A549 (cell line): ENCODE measurements at places on chromosomes 6 and 20. TPM values are rescaled to one million over a fixed set of nuclear protein-coding genes. Genes with fewer than 3 reads are reported as not detected.

DNA sequence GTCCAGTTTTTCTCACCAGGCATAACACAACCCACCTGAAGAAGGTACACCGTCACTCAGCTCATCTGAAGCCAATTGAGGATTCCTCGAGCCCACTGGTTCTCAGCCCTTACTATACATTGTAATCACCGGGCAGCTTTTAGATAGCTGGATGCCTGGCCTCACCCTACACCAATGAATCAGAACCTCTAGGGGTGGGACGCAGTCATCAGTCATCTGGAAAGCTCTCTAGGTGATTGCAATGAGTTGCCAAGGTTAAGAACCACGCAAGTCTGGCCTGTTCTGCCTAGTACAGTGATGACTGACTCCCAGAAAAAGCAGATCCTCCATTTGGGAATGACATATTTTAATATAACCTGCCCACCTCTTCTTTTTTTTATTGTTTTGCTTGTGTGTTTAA lies 41.1 kb downstream of the MC3R start:
- DNase-seq, result no peak

DNA sequence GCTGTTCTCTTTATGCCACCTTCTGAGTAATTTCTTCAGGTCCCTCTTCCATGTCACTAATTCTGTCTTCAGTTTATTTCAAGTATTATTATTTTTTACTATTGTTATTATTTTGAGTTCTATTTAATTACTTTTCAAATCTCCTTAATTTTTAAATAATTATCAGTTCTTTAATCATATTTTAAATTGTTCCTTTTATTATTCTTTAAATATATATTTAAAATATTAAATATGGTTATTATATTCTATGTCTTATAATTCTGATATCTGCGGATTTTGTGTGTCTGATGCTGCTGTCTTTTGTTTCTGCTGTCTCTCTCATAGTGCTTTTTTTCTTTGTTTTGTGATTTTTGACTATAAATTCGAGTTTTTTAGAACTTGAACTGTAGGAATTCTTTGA lies 2.2 kb downstream of the POLR1H start:
- no peak for DNase-seq

- no peak for DNase-seq
Measured at GRCh38 chr6:105263685-105264610, 84.1 kb upstream of the POPDC3 start.

DNA sequence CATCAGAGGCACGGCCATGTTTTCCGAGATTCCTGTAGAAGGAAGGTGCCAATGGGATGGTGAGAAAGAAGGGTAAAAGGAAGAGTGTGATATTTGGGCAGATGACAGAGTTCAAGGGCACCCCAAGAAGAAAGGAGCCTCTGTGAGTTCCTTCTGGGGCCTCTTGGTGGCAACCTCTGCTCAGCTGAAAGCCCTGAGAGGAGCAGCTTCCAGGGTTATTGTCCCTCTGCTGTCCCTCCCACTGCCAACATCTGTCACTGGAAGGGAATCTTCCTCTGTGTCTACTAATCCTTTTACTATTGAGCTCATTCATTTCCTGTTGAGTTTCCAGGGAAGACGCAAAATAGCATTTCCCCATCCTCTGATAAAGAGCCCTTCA lies 40.0 kb upstream of the KCNK16 start:
- no peak for DNase-seq

GRCh38 chr6:71254323-71254722 lies 34.3 kb upstream of the OGFRL1 start:
- DNase-seq, result no peak

DNA sequence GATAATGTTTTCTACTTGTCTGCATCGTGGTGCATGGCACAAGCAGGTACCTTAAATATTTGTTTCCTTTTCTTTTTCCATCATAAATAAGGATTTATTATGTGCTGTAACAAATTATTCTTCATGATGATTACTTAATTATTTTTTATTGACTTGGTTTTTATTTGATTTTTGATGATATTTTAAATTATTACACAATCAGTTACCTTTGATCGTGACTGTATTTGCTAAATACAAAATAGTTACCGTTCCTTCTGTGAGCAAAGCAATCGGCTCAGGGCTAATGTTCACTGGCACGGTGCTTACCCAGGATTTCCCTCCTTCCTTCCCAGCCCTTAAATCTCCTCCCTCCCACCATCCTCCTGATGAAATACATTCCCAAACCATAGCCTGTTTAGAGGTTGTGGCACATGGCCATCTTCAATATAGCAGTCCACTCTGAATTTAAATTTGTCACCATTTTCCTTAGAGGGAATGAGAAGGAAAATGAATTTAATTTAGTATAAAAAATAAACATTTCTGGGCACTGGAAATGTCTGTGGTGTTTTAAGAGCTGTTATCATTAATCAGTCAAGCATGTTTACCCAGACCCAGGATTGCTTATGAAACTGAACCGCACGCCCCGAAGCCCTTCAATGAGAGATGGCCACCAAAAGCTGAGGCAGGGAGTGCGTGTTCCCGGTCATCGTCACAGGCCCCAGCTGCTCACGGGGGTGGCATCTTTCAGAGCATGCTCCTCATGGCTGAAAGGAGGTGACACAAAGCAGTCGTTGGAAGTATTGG lies 23.0 kb upstream of the EXOC2 start:
- no peak for DNase-seq

DNA sequence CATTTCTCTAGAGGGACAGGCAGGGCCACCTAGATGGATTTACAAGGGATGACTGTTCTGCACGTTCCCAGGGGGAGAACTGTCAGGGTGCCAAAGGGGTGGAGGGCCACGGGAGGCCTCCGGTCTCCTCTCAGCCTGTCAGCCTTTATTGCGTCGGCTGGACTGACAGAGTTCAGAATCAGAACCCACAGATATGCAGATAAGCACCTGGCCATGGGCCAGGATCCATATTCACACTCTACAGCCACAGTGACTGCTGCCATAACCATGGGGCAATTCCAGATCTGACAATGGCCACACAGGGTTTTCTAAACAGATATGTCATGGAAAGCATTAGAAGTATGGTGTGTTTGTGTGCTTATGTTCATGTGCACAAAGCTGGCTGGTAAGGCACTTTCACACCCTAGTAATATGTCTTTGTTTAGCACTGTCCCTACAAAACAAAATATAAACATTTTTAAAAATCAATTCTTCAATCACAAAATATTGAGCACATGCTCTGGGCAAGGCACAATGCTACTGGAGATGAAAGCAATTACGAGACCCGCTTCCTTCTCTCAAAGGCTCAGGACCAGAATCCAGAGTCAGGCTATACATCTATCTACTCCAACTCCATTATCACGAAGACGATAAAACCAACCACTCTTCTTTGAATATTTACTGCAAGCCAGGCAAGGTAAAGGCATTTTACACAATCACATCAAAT lies 29.1 kb downstream of the TRAM2 start:
- no peak for DNase-seq

DNA sequence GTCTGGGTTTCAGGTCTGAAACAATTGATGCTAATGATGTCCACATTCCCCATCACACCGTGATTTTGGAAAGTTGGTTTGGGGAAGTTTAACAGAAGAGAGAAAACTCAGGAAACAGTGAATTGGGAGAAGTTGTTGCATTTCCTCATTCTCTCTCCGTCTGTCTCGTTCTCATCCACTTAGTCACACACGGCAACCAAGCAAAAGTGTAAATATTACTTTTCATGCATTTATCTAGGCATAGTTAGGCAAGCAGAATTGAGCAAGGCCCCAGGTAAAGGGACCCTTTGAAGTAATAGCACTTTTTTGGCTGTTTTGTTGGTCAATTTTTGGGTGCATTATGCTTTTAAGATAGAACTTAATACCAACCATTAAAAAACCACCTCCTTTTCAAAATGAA lies 137.0 kb upstream of the SULF2 start:
- DNase-seq, result peak; percentile 35

DNA sequence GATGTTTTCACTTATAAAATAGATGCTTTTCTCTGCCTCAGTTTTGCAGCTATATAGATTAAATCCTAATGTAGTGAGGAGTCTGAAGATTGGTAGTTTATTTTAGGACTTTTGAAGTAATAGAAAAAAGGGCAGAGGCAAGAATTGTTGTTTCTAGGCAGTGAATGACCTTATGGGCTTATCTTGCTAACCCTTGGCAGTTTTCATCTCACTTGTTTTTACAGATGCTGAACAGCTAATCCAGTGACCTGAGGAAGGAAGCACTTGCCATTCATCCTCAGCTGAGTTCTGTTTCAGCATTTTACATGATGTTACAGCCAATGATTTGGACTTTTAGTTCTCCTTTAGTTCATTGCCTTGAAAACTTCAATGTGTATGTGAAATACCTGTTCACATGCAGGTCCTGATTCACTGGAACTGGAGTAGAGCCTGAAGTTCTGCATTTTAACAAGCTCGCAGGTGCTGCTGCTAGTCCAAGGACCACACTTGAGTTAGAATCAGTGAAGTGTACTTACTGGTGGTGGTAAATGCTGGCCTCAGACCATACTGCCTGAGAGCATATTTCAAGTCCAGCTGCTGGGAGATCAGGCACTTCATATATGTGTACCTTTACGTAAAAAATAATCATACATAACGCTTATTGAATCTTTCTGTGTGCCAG lies 86.9 kb downstream of the TULP4 start:
- DNase-seq, result no peak

GRCh38 chr20:6439737-6440442 lies 317.1 kb upstream of the FERMT1 start:
- no peak for DNase-seq

- no peak for DNase-seq
Measured at GRCh38 chr6:87628881-87629280, 38.9 kb downstream of the ORC3 start.

- DNase-seq, result no peak
Measured at GRCh38 chr20:4162766-4163165, 147.4 kb upstream of the RNF24 start.

GRCh38 chr20:38599410-38599882 lies 2.2 kb upstream of the ARHGAP40 start:
- no peak for DNase-seq

DNA sequence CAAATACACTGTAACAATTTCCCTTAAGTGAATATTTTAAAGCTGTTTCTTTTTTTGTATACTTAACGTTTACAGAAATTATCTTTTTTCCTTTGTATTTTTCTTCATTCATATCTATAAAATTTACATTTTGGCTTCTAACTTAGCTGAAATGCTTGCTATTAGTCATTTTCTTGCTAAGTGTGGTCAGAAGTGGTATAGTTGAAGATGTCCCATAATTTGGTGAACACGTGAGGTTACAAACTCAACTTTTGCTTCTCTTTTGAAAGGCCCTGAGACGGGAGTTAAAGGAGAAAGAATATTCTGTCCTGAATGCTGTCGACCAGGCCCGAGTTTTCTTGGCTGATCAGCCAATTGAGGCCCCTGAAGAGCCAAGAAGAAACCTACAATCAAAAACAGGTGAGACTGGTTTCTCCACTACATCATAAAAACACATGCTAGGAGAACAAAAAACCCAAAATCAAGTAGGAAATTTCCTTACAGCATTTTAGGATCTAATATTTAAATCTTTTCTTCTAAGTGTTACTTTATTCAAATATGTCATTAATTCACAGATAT lies 445.0 kb downstream of the UTRN start:
- no peak for DNase-seq

DNA sequence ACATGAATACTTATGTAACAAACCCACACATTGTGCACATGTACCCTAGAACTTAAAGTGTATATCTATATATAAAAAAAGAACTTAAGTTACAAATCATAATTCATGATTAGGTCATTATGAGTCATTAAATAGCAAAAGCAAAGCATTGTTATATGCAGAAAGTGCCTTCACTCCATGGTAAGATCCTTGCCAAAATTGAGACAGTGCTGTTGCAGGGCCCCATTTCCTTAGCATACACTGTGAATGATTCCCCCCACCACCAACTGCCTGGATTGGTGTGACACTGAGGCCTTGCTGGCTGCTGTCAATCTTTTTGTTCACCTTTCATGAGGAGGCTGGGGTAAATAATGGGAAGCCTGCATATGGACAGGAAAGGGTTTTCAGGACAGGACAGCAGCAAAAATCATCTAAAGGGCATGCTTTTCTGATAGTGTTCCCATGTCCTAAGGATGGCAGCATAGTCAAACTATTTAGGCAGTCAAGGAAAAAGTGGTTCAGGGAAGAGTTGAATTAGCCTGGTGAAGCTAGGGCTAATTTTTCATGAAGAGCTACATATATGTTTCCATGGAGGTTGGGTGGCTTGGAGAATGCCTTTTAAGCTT lies 188.2 kb upstream of the ASCC3 start:
- peak; percentile 4 for DNase-seq

DNA sequence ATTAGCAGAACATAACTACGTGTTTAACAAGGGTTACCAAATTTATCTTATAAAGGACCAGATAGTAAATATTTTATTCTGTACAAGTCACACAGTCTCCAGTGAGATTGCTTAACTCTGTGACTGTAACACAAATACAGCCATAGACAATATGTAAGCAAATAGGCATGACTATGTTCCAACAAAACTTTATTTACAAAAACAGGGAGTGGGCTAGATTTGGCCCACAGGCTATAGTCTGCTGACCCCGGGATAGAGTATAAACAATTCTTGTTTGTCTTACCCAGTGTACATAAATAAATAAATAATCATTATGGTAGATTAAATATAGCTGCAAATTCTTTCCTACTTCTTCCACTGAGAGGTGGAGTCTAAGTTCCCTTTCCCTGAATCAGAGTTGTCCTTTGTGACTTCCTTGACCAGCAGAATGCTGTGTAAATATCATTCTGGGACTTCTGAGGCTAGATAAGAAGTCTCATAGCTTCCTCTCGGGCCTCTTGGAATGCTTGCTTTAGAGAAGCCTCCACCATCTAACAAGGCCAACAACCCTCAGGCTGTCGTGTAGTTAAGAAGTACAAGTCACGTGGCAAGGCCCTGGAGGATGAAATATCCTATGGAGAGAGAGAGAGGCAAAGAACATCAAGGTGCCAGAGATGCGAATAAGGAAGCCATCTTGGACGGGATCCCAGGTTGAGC lies 59.1 kb upstream of the TMEM244 start:
- no peak for DNase-seq

Gene KCNG1
- 11.3 to 13.7 TPM (median 12.3 TPM) in 3 replicates for polyA plus RNA-seq

Gene ZDHHC14
- polyA plus RNA-seq, result 2.6 to 2.8 TPM (median 2.8 TPM) in 3 replicates

Gene MTFR2
- polyA plus RNA-seq, result 11.3 to 11.8 TPM (median 11.6 TPM) in 3 replicates

Gene OR2H1
- not detected in 3 replicates for polyA plus RNA-seq
